Psoas muscle (tissue), 8 donors: ENCODE measurements at places on chromosomes 7 and 10. TPM values are rescaled to one million over a fixed set of nuclear protein-coding genes. Genes with fewer than 3 reads are reported as not detected.
A peak's percentile ranks its signal among the peaks of the same experiment; 100 is the strongest.

- no peak for DNase-seq
These were observed 23.4 kb upstream of the PRKCQ start for GRCh38 chr10:6603142-6604125.

- no peak for DNase-seq
These were observed 560.5 kb upstream of the GALNT17 start for GRCh38 chr7:70571403-70571934.

GRCh38 chr10:77104459-77104980, 533.1 kb downstream of the KCNMA1 start:
- peak; percentile 89 for DNase-seq

- DNase-seq, result no peak
These were observed 417.2 kb downstream of the PLXDC2 start for GRCh38 chr10:20233423-20233822.

DNA sequence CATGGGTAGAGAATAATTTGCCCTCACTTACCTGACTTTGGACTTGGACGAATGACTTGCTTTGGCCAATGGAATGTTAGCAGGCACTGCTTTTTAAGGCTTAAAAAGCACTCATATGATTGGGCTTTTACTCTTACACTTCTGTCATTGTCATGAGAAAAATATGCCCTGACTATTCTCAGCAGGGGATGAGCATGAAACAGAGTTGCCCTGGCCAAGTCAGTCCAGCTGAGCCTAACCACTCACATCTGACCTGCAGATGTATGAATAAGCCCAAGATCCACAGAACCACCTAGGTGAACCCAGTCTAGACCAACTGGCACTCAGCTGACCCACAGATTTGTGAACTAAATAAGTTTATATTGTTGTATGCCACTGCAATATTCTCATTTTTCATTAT, 573.5 kb downstream of the TNS3 start:
- DNase-seq, result no peak

DNA sequence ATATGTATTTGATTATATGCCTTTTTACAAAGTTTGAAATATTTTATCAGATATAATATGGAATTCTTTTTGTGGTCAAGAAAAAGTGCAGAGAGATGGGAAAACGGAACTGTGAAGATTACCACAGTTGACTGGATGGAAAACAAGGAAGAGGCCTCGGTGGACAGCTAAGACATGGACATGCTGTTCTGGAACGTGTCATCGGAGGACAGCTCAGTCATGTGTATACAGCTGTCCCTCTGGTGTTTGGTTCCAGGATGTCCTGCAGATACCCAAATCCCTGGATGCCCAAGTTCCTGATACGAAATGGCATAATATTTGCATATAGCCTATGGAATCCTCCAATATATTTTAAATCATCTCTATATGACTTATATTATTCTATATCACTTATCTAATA, 49.4 kb downstream of the TRIL start:
- no peak for DNase-seq

NME8 gene
- not detected for polyA plus RNA-seq

DNA sequence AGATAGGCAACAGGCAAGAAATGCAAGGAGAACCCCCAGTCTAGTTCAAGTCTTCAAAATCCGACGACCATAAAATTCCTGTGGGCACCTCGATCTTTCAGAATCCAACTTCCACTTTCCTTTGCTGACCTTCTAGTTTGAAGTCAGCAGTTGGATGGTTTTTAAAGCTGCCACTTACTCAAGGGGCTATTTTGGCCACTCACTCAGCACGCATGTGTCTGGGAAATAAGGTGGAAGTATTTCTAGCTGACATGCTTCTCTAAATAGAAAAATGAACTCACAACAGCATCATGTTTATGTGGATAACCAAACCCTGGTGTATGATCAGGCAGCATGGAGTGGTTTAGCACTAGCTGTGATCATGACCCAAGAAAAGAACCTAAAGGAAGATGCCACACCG, at the start of gene NRAP:
NRAP (minus strand) TSS at position 134 of the 400 bp plus-strand sequence. CDS start 159 bp downstream, outside the sequence.
- no peak for DNase-seq

GRCh38 chr10:132152896-132153580, 33.7 kb upstream of the DPYSL4 start:
- DNase-seq, result peak; percentile 33

DNA sequence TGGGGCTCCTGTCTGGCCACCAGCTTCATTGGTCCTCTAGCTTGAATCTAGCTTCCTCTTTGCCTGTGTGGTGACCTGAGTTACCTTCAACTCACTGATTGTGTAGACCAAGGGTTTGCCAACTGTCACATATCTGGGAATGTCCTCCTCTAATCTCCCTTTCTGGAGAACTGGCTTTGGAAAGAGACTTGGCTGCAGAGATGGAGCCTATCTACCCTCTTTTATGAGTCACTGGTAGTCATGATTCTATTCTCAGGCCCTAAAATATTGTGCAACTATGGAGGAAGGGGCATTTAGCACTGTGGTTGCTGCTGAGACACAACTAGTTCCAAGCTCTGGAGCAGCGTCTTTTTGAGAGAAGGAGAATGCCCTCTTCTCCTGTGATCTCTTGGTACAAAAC, 691.3 kb downstream of the KCNMA1 start:
- no peak for DNase-seq

DNA sequence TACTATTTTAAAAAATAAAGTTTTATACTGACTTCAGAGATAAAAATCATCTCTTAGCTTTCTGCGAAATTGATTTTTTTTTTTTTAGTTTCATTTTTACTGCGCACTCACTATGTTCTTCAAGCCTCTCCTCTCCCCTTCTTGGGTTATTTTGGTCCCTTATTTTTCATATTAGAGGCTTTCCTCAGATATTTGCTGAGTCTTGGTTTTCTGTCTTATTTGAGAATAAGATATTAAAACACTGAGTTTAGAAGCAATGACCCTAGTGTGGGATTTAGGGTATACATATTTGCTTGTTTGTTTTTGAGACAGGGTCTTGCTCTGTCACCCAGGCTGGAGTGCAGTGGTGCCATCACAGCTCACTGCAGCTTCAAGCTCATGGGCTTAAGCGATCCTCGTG, 59.9 kb downstream of the SND1 start:
- DNase-seq, result no peak

TCF7L2 gene
- polyA plus RNA-seq, result 2.5 TPM

DNA sequence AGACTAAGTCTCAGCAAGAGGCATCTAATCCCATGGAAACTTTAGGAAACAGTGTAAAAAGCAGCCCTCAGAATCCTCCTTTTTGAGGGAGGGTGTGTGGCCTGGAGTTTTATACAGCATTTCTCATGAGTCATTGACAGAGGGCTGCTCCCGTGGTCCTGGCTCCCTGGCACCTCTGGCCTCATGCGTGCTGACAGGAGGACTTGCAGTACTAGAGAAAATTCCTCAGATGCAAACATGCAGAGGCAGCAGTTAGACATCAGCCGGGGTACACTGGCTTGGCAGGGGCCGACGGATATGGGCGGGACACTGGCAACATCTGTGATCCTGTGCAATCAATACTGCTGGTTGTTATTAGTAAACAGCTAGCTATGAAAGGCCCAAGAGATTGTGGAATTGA, 925.1 kb upstream of the CELF2 start:
- DNase-seq, result no peak

- DNase-seq, result no peak
These were observed 81.7 kb upstream of the HECTD2 start for GRCh38 chr10:91328320-91328984.

DNA sequence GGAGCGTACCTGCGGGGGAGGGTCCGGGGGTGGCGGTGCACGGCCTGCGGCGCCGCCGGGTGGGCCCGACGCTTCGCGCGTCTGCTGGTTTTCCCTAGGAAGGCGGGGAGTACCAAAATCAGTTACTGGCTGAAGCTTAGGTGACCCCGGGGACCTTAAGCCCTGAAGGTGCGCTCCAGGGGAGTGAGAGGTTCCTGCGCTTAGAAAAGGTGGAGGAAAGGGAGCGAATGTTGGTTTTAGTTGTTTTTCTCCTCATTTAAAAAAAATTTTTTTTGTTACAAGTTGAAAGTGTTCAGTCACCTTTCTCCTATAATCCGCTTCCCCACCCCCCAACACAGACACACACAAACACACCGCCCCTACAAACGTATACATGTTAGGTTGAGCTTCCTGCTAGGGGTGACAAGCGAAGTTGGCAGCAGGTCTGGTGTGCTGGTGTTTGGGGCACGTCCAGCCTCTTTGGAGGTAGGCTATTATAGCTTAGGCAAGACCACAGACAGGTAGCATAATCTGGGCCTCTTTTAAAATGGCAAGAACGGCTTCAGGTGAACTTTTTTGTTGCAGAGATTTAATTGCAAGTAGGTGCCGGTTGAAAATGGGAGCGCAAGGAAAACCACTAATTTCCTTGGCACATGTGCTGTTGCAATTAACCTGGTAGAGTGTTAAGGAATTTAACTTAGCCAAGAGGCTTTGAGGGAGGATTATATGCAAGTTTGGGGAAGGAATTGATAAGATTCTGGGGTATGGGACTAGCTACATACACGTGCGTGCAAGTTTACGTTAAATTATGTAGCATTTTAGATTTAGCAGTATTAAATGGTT, 945 bp downstream of the ADD3 start:
- DNase-seq, result no peak

- no peak for DNase-seq
These were observed 170.4 kb downstream of the WNT2 start for GRCh38 chr7:117152213-117153007.

HMX2 gene
- not detected for polyA plus RNA-seq

DNA sequence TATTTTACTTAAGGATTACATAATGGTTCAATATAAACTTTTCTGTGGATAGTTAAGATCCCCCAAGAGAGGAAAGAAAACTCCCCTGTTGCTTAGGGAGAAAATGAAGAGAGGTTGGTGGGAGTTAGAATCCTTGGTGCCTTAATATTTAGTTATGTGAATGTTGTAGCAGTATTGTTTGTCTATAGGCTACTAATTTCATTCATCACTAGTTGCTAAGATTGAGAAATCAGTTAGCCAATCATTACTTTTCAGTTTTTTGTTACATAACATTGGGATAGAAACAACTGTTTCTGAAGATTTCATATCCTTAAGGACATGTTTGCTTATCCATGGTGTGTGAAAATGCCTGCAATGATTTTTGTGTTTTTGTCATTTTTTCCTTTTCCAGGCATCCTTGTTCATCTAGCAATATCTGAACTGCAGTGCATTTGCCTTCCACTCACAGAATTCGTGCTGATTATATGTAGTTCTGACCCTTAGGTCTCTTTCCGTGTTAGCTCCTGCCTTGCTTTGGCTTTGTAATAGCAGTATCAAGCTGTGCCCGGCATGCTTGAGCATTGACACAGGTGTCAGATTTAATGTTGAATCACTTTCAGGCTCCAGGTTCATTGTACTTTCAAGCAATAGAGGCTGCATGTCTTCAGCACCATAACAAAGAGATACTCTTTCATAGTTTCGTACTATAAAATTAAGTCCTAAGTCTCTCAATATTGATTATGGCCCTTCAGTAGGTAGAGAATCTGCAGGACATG, 85.0 kb downstream of the PODXL start:
- DNase-seq, result peak; percentile 19

GRCh38 chr7:141231018-141231792, 157.3 kb downstream of the TMEM178B start:
- DNase-seq, result no peak

DPP6 gene
- 0.22 TPM for polyA plus RNA-seq

DNA sequence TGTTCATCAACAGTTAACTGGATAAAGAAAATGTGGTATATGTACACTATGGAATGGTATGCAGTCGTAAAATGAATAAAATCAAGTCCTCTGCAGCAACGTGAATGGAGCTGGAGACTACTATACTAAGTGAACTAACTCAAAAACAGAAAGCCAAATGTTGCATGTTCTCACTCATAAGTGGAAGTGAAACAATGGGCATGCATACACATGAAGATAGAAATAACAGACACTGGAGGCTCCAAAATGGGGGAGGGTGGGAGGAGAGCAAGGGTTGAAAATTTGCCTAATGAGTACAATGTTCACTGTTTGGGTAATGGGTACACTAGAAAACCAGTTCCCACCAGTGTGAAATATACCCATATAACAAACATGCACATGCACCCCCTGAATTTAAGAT, 179.5 kb downstream of the ZWINT start:
- no peak for DNase-seq

DNA sequence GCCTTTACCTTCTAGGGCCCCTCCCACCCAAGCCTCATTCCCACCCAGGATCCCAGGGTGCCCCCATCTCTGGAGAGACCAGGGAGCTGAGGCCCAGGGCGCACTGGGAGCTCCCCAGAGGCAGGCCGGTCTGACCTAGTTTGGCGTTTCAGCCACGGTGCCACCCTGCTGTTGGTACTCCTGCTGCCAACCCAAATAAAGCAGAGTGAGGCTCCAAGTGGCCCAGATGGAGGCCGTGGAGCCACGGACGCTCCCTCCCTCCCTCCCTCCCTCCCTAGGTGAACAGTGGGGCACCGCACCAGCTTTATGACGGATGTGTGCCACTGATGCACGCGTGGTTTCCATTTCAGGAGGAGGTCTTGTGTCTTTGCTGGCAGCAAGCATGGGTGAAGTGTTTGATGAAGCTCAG, 1.8 kb downstream of the INPP5A start:
- DNase-seq, result peak; percentile 41

- DNase-seq, result no peak
These were observed 61.6 kb upstream of the GPR26 start for GRCh38 chr10:123604506-123604905.

DNA sequence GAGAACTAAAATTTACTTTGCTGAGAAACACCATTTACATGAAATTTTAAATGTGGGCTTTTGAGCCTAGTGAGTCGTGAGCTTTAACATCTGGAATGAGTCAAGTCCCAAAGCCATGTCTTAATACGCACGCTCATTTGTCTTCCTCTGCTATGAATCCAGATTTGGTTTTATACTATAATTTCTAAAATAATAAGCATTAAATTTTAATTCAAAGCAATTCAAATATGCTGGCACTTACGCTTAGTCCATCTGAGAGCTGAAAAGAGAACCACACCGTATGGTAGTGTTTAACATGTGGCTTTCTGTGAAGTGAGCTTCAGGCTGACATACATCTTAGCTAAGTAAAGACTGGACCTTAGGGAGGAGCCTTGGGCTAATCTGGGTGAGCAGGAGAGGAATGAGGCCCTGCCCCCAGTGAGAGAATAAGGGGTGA, 52.2 kb downstream of the CUBN start:
- no peak for DNase-seq

PNLIPRP1 gene
- polyA plus RNA-seq, result 0.34 TPM

- DNase-seq, result no peak
These were observed 84.4 kb downstream of the RUNDC3B start for GRCh38 chr7:87712571-87712970.

DNA sequence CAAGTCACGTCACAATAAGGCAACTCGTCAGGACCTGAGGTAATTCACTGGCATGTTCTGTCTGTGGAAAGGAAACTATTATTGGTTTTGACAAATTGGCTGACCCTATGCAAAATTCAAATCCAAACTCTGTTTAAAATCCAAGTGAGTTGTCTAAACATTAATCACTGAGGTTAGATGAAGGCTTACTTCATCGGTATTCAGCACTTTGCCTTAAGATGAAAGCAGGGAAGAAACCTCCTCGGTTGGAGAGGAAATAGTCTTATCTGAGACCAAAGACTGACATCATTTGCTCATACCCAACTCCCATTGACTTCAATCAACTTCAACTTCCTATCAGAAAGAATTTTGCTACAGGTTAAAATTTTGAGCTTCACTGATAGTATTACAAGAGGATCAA, 355.1 kb upstream of the MBL2 start:
- no peak for DNase-seq

GRCh38 chr10:19592276-19592675, 224.0 kb upstream of the PLXDC2 start:
- no peak for DNase-seq

ECHDC3 gene
- polyA plus RNA-seq, result 66.9 TPM

GRCh38 chr7:96321658-96322372, at the start of gene SLC25A13:
TSS of gene SLC25A13 (minus strand) at chr7:96322098. CDS start at chr7:96321956, 142 bp downstream.
- DNase-seq, result peak; percentile 96
